ENCODE measurements at places on chromosomes 7 and 10.
A peak's percentile ranks its signal among the peaks of the same experiment; 100 is the strongest.

DNA sequence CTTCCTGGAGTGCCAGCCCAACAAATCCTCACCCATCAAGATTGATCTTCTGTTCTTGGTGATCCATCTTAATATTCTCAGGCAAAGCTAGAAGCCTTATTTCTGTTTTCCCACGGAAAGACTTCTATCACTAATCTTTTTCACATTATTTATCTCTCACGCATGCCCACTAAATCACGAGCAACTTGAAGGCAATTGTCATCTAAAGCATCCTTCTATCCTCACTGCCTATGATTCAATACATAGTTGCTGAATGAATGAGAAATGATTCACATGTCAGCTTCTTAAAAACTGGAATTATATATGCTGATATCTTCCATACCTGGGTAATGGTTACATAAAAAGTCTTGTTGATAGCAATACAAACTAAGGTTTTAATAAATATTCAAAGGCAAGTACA lies 12.6 kb upstream of the COL1A2 start:
- no peak overlapping the region for H3K27ac ChIP-seq
- DNase-seq, result no peak
- peaks cover 14% of the 10 kb centered on the region for H3K4me1 ChIP-seq
- no peak overlapping the region for H3K4me3 ChIP-seq
- H3K36me3 ChIP-seq, result no peaks in the 10 kb centered on the region

DNA sequence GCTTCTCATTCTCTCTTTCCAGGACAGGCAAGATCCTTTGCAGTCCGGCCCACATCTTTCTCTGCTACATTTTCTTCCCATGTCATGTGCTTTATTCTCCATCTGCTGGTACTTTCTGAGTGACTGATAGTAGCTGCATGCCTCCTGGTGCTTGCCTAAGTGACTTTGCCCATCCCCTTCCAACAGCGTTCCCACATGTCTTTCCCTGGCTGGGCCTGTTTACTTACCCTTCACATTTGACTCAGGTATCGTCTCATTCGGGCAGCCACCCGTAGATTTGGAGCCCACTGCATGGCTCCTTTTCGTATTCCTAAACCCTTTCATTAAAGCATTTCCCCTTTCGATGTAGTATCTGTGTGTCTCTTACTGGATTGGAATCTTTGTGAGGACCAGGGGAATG lies 24.6 kb downstream of the TYW1 start:
- H3K4me3 ChIP-seq, result no peak overlapping the region
- H3K36me3 ChIP-seq, result peaks cover 26% of the 10 kb centered on the region
- peaks cover 19% of the 10 kb centered on the region for H3K4me1 ChIP-seq
- H3K27me3 ChIP-seq, result no peaks in the 10 kb centered on the region

DNA sequence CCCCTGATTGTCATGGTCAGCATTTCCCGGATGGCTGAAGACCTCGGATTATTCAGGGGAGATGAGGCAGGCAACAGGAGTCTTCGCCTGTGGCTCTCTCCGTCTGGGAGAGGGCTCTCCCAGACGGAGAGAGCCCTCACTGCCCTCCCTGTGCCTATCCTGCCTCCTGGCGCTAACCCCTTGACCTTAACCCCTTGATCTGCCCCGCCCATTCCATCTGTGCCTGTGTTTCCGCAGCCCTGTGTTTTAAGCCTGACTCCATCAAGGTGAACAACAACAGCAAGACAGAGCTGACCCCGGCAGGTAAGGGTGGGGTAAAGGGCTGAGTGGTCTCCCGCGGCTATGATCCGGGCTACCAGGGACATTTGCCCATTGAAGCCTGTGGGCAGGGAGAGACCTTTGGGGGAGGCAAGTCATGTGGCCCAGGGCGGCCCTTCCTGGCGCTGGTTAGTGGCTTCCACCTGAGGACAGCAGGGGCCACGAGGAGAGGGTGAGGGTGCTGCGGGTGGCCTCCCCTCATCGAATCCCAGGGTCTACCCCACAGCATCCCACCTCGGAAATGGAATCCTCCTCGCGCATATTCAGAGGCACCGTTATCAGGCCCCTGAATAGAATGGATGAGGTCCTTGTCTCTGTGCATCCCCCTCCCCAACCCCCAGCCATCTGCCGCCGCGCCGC lies 4.2 kb upstream of the MUC12 start:
- H3K4me1 ChIP-seq, result peaks cover 6% of the 10 kb centered on the region
- H3K4me3 ChIP-seq, result no peak overlapping the region
- peaks cover 61% of the 10 kb centered on the region for H3K27me3 ChIP-seq

- H3K4me1 ChIP-seq, result peaks cover 18% of the 10 kb centered on the region
- peak overlapping the region; percentile 87 for H3K4me3 ChIP-seq
- no peaks in the 10 kb centered on the region for H3K27me3 ChIP-seq
- no peak for DNase-seq
These were observed 581 bp downstream of the FAM3C start for GRCh38 chr7:121395494-121395960.

DNA sequence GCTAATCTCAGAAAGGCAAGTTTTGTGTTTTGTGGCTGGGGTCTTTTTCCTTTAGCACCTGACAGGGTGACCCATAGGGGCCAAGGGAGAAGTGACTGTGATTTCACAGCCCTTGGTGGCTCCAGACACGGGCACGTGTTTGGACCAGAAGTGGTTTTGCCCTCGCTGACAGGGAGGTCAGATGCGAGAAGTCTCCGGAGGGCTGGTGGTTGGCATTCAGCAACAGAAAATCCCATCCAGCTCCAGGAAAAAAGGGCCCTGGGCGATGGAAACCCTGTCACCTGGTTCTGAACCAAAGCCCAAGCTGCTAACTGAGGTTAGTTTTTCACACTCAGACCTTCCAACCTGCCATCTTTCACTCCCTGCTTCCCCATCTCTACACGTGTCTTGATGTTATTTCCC lies 272.9 kb downstream of the TRIL start:
- H3K27me3 ChIP-seq, result peaks cover 3% of the 10 kb centered on the region
- H3K36me3 ChIP-seq, result no peaks in the 10 kb centered on the region
- no peak for DNase-seq
- H3K27ac ChIP-seq, result no peak overlapping the region
- no peaks in the 10 kb centered on the region for H3K4me1 ChIP-seq

GRCh38 chr10:98006266-98006665 lies 24.2 kb downstream of the CRTAC1 start:
- H3K4me3 ChIP-seq, result no peak overlapping the region
- DNase-seq, result no peak
- H3K4me1 ChIP-seq, result no peaks in the 10 kb centered on the region
- H3K27me3 ChIP-seq, result peaks cover 53% of the 10 kb centered on the region

DNA sequence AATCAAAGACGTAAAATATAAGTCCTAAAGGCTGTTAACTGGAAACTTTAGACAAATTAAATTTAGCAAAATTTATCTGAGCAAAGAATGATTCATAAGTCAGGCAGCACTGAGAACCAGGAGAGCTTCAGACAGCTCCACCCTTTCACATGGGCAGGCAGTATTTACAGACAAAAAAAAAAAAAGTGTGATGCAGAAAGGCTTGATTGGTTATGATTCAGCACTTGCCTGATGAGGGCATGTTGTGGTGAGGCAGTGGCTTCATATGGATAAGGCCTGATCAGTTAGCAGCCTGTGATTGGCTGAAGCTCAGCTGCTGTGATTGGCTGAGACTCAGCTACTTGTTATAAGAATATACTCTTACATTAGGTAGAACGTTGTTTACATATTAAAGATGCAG lies 495.4 kb upstream of the POM121L12 start:
- no peak for DNase-seq
- no peak overlapping the region for H3K4me3 ChIP-seq
- no peak overlapping the region for H3K27ac ChIP-seq
- H3K36me3 ChIP-seq, result no peaks in the 10 kb centered on the region
- no peaks in the 10 kb centered on the region for H3K4me1 ChIP-seq

- H3K4me3 ChIP-seq, result no peak overlapping the region
- no peaks in the 10 kb centered on the region for H3K36me3 ChIP-seq
- peak; percentile 78 for DNase-seq
- H3K27me3 ChIP-seq, result no peaks in the 10 kb centered on the region
- no peak overlapping the region for H3K27ac ChIP-seq
These were observed 55.3 kb downstream of the RASGEF1A start for GRCh38 chr10:43211431-43212042.

- no peak for DNase-seq
- no peaks in the 10 kb centered on the region for H3K4me1 ChIP-seq
- H3K27ac ChIP-seq, result no peak overlapping the region
- no peak overlapping the region for H3K4me3 ChIP-seq
- H3K27me3 ChIP-seq, result peaks cover 12% of the 10 kb centered on the region
- H3K36me3 ChIP-seq, result no peaks in the 10 kb centered on the region
These were observed 175.5 kb upstream of the ZMIZ1 start for GRCh38 chr10:78893217-78893616.

GRCh38 chr7:135519233-135519688 lies 9.4 kb upstream of the CNOT4 start:
- no peak for DNase-seq
- no peaks in the 10 kb centered on the region for H3K4me1 ChIP-seq
- H3K4me3 ChIP-seq, result no peak overlapping the region
- H3K36me3 ChIP-seq, result no peaks in the 10 kb centered on the region
- H3K27ac ChIP-seq, result no peak overlapping the region
- no peaks in the 10 kb centered on the region for H3K27me3 ChIP-seq

DNA sequence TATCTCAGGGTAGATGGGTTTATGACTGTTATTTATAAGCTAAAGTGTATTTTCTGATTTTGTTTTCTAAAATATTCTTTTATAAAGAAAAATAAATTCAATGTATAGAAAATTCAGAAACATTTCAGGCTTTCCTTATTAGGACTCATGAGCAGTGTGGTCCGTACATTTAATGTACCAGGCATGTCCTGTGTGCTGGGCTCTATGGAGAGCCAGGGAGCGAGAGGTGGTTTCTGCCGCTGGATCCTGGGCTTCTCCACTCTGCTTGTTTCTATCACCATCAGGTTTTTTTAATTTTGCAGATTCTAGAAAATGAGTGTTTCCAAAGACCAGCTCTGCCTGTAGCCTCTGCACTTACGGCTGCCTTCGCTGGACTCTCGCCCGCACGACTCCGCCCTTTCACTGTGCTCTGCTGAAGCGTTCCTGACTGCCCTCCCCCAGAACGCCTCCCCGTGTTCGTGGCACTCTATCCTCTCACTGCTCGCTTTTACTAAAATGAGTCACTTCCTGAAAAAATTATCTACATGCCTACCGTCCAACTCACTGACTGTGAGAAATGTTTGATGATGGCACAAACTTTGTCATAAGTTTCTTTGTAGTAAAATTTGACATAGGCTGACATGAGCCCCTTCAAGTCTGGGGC lies 188.5 kb downstream of the ZMYND11 start:
- DNase-seq, result no peak
- H3K27me3 ChIP-seq, result no peaks in the 10 kb centered on the region
- peaks cover 16% of the 10 kb centered on the region for H3K36me3 ChIP-seq
- H3K4me1 ChIP-seq, result peaks cover 26% of the 10 kb centered on the region
- peak overlapping the region; percentile 91 for H3K27ac ChIP-seq

DNA sequence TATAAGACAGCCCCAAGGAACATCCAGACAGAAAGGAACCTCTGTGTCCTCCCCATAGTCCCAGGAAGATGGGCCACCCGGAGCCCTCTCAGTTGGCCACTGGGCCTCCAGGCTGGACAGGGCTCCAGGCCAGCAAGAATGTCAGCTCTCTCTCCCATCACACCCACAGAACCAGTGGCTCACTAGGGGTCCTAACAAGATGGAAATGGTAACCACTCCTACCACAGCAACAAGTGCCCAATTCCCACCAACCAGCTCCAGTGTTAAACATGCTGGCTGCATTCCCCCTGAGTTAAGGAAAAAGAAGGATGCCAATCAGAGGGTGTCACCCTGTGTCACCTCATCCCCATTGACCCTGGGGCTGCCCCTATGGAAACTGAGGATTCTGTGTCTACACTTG lies 333.0 kb downstream of the GRID1 start:
- no peaks in the 10 kb centered on the region for H3K36me3 ChIP-seq
- no peaks in the 10 kb centered on the region for H3K4me1 ChIP-seq
- H3K27ac ChIP-seq, result no peak overlapping the region
- DNase-seq, result no peak
- no peak overlapping the region for H3K4me3 ChIP-seq

- peaks cover 3% of the 10 kb centered on the region for H3K36me3 ChIP-seq
- peak overlapping the region; percentile 3 for H3K27ac ChIP-seq
- H3K4me1 ChIP-seq, result peaks cover 29% of the 10 kb centered on the region
- no peak for DNase-seq
These were observed 187.2 kb upstream of the CSTF2T start for GRCh38 chr10:51886438-51887068.

DNA sequence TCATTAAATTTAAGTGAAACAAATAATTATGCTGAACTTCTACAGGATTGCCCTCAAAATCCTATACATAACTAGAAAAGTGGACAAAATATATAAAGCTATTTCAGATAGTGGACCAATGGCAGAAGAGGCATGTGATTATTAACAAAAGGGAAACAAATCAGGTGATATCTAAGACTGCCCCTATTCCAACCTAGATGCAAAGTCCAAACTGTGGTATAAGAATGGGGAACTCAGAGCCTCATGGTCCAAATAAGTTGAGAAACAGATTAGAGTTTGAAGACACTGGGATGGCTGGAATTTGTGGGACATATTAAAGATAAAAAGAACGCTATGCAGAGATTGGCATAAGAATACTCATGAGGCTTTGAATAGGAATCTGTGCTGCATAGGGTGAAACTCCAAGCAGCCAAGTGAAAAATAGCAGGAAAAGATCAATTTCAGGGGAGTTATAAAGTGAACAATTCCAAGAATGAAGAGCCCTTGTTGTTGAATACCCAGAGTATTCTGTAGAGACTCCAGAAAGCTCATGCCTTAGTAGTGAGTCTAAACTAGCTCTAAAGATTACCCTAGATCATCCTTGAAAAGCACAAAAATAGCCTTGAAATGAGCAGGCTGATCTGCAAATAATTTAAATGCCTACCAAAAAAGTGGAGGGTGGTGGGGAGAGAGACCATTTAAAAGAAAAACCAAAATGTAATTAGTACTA lies 152.4 kb downstream of the IMMP2L start:
- H3K27me3 ChIP-seq, result no peaks in the 10 kb centered on the region
- H3K4me3 ChIP-seq, result no peak overlapping the region
- no peaks in the 10 kb centered on the region for H3K36me3 ChIP-seq
- no peak for DNase-seq
- H3K27ac ChIP-seq, result peak overlapping the region; percentile 8
- peaks cover 31% of the 10 kb centered on the region for H3K4me1 ChIP-seq

DNA sequence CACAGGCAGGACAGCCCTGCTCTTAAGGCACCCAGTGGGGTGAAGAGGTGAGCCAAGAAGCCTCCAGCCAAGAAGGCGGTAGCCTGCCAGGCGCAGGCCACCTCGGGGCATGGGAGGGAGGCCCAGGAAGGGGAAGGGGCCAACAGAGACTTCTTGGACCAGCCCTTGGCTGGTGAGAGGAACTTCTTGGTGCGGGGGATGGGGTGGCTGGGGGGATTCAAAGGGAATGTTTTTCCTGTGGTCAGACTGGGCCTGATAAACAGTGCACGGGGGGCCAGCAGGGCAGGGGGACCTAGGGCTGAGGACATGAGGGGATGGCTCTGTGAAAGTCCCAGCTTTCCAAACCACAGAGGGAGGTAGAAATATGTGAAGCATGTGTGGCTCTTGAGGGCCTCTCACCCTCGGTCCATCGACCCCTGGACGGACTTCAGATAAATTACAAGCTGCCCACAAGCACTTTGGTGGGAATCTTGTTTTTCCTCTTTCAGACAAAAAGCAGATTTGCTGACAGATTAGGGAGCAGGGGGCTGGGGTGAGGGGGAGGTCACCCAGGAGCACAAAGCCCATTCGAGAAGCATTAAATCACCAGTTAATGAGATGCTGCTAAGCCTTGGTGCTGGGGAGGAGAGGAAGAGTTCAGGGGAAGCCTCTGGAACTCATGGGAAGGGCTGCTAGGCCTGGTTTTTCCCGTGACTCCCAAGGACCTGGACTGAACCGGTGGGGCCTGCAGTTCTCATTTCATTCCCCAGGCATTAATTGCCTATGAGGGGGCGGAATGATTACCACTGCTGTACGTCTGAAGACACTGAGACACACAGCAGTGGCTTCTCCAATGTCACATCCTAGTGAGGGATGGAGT lies 11.3 kb downstream of the CRYGN start:
- no peaks in the 10 kb centered on the region for H3K27me3 ChIP-seq
- DNase-seq, result no peak
- peak overlapping the region; percentile 63 for H3K27ac ChIP-seq
- no peaks in the 10 kb centered on the region for H3K36me3 ChIP-seq
- no peak overlapping the region for H3K4me3 ChIP-seq
- peaks cover 40% of the 10 kb centered on the region for H3K4me1 ChIP-seq
